ENCODE measurements at places on chromosomes 12 and 14. TPM values are rescaled to one million over a fixed set of nuclear protein-coding genes. Genes with fewer than 3 reads are reported as not detected.

DNA sequence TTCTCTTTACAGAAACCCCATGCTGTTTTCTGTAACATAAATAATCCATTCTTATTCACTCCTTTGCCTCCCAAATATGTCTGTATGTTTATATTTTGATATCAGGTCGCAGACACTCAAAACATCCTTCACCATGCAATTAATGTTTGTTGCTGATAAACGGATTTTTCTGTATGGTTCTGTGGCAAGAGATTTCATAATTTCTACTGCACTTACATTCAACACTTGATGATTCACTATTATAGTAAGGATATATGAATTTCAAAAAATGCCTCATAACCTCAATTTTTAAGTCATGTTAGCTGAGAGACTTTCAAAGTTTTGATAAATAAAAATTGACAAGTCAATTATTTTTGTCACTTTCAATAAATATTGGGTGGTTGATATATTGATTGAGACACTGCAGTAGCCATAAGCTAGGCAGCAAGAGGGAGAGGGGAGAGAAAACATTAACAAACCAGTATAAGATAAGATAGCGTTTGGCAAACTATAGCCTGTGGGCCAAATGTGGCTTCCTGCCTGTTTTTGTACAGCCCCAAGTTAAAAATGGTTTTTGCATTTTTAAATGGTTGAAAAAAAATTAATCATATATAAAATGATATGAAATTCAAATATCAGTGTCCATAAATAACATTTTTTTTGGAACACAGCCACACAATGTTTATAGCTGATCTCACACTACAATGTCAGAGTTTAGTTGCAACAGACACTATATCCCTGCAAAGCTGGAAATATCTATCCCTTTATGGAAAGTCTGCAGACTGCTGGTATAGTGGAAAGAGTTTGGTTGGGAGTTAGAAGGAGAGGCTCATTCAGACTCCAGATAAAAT lies 18.3 kb downstream of the ALDH6A1 start:
- DNase-seq, result no peak

DNA sequence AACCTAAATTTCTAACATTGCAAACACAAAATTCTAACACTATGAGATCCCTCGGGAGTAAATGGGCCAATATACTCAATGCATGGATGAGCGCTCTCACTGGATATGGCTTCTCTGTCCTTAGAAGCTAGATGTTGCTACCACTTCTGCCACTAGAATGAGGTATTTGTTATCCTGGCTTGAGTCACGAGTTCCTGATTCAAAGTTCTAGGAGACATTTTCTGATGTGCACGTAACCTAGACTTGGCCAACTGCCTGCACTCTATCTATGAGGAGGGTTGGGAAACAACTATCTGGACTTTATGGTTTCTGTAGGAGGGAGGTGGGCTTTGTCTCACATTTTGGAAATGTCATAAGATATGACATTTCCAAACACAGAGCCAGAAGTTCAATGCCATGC lies 37.6 kb downstream of the FERMT2 start:
- no peak for DNase-seq

DNA sequence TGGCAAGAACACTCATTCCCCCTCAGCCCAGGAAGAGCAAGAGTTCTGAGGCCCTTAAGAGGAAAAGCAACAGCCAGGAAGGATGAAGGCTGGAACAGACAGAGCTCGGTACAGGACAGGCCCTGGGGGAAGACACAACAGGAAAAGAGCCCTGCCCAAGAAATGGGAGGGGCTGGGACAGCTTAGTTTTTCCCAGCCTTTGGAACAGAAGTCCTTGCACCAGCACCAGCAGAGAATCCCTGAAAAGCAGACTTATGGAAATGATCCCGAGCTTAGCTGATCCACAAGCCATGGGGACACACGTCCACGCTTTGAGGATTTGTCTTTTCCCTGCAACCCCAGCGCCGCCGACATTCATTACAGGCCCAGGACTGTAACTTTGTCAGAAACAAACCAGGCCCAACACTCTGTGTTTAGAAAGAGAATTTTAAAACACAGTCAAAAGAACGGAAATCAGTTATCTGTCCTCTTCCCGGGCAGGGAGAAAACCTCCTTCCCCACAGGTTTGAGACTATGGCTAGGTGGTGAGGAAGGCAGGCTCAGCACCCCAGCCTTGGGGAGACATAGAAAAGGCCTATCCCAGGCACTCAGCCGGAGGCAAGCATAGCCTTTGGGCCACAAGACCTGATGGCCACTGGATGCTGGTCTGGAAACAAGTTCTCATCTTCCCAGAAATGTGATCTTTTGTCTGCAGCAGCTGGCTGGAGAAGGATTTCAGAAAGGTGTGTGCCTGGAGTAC lies 4.0 kb upstream of the AVIL start:
- no peak for DNase-seq

DNA sequence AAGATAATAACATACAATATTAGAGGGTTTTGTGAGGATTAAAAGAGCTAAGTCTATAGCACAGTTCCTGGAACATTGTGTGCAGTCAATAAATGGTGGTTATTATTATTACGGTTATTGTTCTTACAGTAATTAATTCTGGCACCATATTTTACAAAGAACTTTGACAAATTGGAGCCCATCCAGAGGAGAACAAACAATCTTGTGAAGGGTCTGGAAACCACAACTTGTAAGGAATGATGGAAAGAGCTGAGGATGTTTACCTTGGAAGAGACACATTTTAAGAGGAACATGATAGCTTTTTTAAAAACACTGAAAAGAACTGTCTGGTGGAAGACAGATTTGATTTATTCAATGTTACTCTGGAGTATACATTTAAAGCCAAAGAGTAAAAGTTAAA lies 150.5 kb upstream of the KRR1 start:
- DNase-seq, result no peak

GRCh38 chr14:96095058-96095457 lies 55.9 kb downstream of the C14orf132 start:
- no peak for DNase-seq

DNA sequence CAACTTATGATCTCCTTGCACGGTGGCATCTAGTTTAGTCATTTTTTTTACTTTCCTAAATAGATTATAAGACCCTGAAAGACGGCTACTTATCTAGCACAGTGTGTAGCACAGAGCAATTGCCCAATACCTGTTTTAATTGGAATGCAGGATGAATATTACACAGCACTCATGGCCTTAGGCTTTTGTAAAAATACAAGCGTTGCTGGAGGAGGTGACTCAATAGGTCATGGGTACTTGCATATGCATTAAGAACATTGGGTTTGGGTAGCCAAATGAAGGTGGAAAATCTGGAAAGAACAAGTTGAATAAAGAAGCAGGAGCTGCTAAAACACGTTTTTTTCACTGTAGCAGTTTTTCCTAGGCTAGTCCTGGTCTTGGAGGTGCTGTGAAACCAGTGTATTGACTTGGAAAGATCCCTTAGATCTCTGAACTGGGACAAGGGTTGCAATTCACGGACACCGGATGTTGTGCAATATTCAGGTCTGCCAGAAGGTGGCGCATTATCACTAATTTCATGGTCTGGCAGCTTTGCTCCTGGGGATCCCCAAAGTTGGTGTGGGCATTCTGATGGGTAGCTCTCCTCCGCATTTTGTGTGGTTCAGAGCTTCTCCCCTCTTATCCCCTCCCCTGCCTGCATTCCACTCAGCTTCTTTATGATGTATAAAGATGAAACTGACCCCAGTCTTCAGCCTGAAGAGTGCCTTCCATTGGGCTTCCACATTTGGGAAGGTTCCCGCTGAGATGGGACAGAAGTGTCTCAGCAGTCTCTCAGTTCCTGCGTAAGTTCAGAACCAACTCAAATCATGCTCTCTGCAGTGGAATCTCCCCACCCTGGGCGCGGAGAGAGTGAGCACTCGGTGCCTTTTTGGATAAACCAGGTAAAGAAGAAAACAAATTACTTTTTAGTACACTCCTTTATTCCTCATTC lies 278.3 kb downstream of the NRXN3 start:
- DNase-seq, result peak; percentile 60

- DNase-seq, result no peak
These were observed 10.1 kb downstream of the TMEM119 start for GRCh38 chr12:108587826-108588225.

DNA sequence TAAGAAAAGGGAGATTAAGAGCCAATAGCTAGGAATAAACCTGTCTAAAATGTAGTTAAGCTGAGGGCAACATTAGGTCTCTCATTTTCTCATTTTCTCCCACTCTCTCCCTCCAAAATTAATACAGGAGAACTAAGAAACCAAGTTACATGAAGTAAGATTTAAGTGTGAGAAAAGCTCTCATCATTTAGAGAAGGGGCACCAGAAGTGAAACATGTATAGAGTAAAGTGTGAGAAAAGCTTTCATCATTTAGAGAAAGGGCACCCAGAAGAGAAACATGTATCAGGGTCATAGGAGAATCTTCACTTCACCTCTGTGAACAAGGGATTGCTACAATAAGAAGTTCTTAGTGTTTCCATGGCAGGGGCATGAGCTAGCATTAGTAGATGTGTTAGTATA lies 132.4 kb upstream of the CNTN1 start:
- DNase-seq, result no peak

- no peak for DNase-seq
These were observed 311.5 kb downstream of the NOVA1 start for GRCh38 chr14:26286081-26286912.

- no peak for DNase-seq
These were observed 11.4 kb downstream of the MMP14 start for GRCh38 chr14:22847661-22848341.

DNA sequence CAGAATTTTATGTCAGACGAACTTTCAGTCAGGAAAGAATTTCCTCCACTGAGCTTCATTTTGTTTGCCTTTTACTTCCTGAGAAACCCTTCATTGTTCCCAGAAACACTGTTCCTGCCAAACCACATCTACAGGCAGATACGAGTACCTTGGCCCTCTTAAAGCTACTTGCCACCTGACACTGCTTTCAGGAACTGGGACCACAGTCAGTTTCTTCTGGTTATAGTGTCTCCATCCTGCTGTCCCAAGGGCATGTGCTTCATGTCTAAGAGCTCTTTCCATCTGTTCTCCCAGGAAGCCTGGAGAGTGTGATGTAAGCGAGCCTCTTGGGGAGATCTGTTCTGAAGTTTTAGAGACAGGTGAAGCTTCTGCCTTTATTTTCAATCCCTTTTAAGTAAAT lies 161.7 kb upstream of the PLEKHA5 start:
- no peak for DNase-seq

- DNase-seq, result no peak
These were observed 35.9 kb upstream of the KCNMB4 start for GRCh38 chr12:70330158-70330557.

GRCh38 chr12:109064143-109064542 lies 11.8 kb downstream of the USP30 start:
- DNase-seq, result no peak

DNA sequence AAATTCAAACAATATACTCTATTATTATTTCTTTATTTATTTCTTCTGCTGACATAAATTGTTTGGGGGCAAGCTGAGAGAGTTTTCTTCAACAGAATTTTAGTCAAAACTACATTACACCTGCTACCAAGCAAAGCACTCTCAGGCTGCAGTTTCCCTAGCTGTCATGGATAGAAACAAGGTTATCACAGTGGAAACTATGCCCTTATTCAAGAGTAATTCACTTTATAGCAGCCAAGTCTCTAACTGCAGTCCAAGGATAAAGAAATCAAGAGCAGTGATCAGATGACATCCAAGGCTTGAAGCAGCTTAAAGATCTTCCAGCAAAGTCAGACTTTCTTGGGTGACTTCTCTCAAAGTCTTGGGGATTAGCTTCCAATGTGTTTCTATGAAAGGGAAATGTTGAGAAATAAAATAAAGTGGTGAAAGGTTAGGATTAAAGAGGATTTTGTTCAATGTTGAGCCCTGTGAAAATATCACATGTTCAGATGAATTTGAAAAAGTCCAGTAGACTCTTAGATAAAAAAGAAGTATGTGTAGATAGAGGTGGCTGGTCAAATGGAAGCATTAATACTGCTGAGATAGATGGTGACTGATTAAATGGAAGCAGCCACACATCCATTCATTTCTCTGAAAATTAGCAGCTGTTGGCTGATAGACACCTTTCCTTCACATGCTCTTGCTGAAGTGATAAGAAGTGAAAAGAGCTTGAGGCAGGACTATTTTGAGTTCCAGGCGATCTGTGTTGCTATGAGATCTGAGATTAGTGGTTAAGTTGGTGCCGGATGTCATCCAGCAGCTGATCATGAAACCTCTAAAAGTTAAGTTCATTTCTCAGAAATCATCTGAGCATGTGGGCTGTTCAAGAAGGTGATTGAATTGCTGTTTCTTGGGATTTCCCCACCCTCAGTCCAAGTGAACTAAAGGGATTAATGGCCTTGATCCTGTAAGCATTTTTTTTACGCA lies 257.8 kb upstream of the BTG1 start:
- no peak for DNase-seq

DNA sequence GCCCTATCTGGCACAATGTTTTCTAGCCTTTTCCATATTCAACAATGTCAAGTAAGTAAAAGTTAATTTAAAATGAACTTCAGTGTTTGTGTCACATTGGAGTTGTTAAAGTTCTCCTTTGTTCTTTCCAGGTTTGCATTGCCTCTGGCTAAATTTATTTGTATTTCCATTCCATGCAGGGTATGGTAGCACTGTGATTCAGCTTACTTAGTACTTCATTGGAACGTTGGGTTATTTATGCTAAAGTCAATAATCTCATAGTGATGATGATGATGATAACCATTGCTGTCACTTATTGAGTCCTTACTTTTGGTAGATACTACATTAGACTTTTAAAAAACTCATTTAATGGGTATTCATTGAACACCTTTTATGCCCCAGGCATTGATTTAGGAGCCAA lies 286.9 kb downstream of the RAD51B start:
- no peak for DNase-seq

DNA sequence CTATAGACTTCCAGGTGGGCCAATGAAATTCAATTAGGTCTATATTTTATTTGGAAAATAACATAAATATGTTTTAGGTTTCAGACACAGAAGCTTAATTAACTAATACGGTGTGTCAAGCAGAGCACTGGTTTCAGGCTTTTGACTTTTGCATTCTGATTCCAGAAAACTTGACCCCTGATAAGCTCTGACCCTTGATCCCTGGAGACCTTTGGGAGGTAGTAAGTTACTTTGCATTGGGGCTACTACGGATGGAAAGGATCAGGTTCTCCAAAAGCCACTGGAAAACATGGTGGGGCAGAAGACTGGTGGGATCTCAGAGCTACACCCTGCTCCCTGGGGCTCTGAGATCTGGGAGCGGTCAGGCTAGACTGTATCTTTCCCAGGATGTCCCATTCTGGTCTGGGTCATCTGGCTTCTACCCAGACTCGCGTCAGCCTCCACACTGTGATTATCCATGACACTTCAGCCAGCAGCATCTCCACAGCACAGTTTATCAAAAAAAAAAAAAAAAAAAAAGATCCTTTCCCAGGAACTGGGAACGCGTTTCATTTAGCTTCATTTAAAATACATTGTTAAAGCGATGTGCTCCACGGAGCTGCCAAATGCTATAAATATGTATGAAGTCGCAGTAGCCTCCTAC lies 17.8 kb upstream of the EMP1 start:
- no peak for DNase-seq

The FAIM2 gene
- total RNA-seq, result 0.07 TPM

The MGAT4C gene
- not detected for total RNA-seq

The TAS2R31 gene
- total RNA-seq, result 4.3 TPM

The PRKD1 gene
- 0.49 TPM for total RNA-seq

The ARHGEF25 gene
- 5.5 TPM for total RNA-seq

The CD69 gene
- total RNA-seq, result not detected

The RNASE4 gene
- total RNA-seq, result 9.2 TPM

All from Caco-2 (cell line).